ENCODE measurements at places on chromosomes 7 and 10.

DNA sequence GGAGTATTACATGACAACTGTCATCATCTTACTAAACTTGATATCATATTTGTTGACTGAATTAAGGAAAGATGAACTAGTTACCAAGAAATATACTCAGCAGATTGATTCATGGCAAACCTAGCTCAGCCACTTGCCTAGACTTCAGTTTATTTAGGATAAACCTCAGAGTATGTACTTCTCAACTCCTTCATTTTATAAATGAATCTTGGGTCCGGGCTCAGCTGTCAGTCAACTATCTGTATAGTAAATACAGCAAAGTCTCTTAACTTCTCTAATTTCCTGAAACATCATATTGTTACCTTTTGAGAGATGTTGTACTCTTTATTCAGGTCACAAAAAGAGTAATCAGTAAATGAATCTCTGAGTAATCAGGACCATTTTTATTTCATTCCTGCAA lies 211.0 kb upstream of the KLF14 start:
- DNase-seq, result no peak
- peaks cover 3% of the 10 kb centered on the region for H3K36me3 ChIP-seq
- H3K4me1 ChIP-seq, result peaks cover 20% of the 10 kb centered on the region
- H3K4me3 ChIP-seq, result no peak overlapping the region

GRCh38 chr7:105665684-105666083 lies 84.4 kb upstream of the EFCAB10 start:
- no peaks in the 10 kb centered on the region for H3K4me1 ChIP-seq
- H3K27ac ChIP-seq, result no peak overlapping the region
- H3K4me3 ChIP-seq, result no peak overlapping the region
- H3K36me3 ChIP-seq, result no peaks in the 10 kb centered on the region
- no peaks in the 10 kb centered on the region for H3K27me3 ChIP-seq

DNA sequence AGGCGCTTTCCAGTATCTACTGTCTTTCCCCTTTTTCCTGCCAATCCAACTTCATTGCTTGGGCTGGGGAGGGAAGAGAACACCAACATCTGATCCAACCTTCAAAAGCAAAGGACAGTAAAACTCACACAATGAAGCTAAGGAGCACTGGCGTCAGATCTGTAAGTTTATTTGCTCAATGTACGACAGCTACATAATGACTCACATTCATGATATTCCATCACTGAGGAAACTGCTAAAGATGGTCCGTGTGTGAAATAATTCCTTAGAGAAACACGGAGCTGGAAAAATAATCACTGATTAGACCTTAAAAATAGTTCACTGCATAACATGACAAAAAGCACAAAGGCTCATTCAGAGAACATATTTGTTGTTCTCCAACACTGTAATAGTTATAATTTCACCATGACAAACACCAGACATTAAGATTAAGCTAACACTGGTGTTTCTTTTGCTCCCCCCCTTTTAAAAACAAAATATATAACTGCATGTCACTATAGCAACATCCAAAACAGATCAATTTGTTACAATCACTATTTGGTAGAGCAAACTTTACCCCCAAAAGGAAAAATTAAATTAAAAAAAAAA lies 24.3 kb downstream of the HSPB1 start:
- H3K27me3 ChIP-seq, result no peaks in the 10 kb centered on the region
- no peak overlapping the region for H3K4me3 ChIP-seq
- peak; percentile 71 for DNase-seq
- peaks cover 7% of the 10 kb centered on the region for H3K4me1 ChIP-seq
- peaks cover 23% of the 10 kb centered on the region for H3K36me3 ChIP-seq

DNA sequence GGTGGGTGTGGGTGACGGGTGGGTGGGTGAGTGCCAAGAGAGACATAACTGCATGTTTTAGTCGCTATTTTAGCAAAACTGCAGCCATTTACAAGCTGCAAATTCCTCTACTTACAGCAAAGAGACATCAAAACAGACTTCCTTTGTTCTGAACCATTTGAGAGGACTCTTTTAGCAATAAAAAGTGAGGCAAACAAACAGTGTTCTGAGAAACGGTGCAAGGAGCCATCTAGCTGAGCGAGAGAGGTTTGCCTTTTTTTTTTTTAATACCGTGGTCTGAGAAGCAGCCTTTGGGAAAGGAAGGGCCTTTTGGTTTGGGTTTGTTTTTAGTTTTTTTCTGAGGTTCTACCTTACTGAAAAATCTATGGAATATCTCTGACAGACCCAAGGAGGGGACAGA lies 62.9 kb downstream of the SCRN1 start:
- no peaks in the 10 kb centered on the region for H3K4me1 ChIP-seq
- no peak overlapping the region for H3K27ac ChIP-seq
- DNase-seq, result no peak
- H3K27me3 ChIP-seq, result no peaks in the 10 kb centered on the region

DNA sequence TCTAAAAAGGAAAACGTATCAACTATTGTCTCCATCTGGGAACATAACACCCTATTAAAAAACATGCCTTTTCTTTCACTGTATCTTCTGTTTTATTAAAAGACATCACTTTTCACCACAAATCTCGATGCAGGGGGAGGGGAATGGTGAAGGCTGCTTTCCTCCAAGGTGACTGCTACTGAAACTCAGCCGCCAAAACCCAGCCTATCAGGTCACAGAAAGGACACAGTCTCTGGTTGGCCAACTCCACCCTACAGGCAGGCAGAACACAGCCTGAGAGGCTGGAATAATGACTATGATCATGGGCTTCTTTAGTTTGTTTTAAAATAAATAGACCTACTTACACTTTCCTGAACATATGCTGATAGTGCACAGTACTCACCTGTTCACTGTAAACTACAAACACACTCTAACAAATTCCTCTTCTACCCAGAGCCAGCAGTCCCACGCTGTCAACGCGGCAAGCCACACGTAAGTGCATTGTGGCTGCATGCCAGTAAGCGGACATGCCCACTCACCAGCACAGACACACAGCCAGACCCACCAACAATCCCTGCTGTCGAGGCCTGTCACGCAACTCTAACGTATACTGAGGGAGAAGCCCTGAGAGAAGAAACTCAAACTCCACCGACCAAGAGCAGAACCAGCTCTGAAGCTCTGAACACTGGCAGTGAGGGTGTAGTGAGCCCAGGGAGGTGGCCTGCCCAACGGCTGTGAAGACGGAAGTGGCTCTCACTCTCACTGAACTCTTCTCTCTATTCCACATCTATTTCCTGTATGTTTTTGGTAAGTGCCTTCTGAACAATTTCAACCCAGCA lies 41.8 kb downstream of the NCAPG2 start:
- H3K4me1 ChIP-seq, result no peaks in the 10 kb centered on the region
- H3K27ac ChIP-seq, result no peak overlapping the region
- peaks cover 5% of the 10 kb centered on the region for H3K36me3 ChIP-seq
- no peak overlapping the region for H3K4me3 ChIP-seq

DNA sequence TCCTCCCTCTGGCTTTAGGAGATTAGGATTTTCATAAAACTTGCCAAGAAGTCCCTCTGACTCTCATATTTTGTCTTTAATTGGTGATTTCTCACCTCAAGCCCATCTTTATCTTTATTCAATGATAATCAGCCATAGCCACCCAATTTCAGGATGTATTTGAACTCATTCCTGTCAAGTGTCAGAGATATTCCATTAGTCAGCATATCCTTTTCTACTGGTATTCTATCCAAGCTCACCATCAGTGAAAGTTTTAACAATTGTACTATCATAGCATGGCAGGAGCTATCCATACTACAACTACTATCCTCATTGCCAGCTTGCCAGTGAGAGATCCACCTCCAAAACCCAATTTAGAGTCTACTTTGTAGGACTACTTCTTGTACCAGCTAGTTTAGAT lies 114.6 kb downstream of the GNAI1 start:
- H3K4me3 ChIP-seq, result no peak overlapping the region
- no peak overlapping the region for H3K27ac ChIP-seq
- H3K27me3 ChIP-seq, result peaks cover 2% of the 10 kb centered on the region
- no peaks in the 10 kb centered on the region for H3K4me1 ChIP-seq
- DNase-seq, result no peak
- H3K36me3 ChIP-seq, result no peaks in the 10 kb centered on the region

DNA sequence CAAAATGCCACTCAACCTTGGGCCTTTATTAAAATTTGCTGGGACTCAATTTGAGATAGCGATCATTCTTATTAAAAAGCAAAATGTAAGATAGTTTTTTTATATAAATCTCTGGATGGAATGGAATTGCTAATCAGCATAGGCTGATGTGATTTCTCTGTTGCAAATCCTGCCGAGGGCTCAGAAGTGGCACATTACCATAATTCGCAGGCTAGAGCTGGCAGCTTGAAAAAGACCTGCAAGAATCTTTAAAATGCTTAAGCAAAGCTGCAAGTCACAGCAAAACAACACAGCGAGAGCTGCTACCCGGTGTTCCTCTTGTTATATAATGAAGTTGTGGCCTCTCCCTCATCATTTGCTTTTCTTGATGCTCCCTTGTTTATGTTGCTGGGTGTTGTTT lies 448.1 kb downstream of the GATA3 start:
- no peaks in the 10 kb centered on the region for H3K36me3 ChIP-seq
- no peaks in the 10 kb centered on the region for H3K4me1 ChIP-seq
- H3K27me3 ChIP-seq, result no peaks in the 10 kb centered on the region
- no peak overlapping the region for H3K4me3 ChIP-seq
- no peak overlapping the region for H3K27ac ChIP-seq

DNA sequence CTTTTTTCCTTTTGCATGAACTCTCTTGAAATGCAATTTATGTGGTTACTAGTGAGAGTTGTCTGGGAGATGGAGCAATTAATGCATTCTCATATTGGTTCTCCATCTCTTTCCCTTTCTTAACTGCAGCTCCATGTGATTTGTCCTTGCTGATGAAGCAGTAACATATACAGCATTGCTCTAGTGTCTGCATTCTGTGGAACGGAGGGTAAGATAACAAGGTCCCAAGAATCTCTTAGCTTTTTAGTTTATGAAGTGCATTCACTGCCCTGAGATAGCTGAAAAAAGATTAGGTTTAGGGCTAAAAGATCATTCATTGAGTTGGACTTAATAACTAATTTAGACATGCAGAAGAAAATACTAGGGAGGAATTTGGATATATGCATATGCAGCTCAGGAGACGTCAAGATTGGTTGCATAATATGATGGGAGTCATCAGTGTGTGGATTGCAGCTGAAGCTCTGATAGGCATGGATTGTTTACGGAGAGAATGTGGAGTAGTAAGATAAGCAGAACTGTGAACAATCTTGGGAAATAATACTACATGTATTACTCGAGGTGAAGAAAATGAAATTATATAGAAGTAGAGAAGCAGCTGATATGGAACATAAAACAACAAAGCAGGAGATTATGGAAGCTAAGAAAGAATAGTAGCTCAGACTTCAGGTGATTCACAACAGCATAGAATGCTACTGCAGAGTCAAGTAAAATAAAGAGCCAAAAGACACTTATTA lies 404.7 kb downstream of the ARL4A start:
- H3K36me3 ChIP-seq, result no peaks in the 10 kb centered on the region
- DNase-seq, result peak; percentile 74
- no peaks in the 10 kb centered on the region for H3K4me1 ChIP-seq
- no peaks in the 10 kb centered on the region for H3K27me3 ChIP-seq

DNA sequence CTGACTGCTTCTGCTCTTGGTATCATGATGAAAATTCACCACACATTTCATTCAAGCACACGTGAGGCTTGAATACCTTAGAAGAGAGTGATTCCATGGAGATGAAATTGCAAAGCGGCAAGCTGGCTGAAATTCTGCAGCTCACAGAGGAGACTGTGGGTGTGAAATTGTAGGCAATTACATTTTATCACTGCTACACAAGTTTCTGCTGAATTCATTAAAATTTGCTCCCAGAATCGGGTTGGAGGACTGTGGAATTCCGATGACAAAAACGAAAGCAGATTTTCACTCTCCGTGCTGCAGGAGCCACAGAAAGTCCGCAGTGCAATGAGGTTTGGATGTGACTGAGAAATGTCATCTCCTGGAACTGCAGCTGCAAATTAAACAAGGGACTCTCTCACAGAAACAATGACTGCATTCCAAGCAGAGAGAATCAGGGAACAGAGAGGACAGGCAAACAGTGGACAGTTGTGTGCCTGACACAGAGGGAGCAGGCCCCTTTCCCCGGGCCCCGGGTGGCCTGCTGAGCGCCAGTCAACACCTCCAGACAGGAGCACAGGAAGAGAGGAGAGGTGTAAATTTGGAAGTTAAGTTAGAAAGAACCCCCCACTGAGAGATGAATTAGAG lies 109.1 kb downstream of the C10orf90 start:
- DNase-seq, result no peak
- peaks cover 6% of the 10 kb centered on the region for H3K27me3 ChIP-seq
- no peaks in the 10 kb centered on the region for H3K36me3 ChIP-seq

DNA sequence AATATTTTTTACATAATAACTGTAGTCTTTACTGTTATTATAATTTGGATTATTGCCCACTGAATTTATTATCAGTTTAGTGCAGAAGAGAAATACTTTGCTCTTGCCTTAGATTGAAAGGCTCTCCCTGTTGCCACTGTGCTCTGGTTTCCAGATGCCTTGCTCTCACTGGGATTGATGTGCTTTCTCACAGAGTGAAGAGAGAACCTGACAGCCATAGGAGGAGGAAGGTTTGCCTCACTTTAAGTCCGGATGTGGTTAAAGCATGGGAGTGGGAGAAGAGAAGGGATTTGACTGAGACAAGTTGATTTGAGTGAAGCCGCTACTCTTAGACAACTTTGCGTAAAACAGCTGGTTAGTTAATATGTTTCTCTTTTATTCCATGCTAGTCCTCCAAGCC lies 68.2 kb upstream of the RPA3 start:
- H3K27me3 ChIP-seq, result no peaks in the 10 kb centered on the region
- no peak for DNase-seq
- no peak overlapping the region for H3K27ac ChIP-seq
- no peaks in the 10 kb centered on the region for H3K36me3 ChIP-seq

DNA sequence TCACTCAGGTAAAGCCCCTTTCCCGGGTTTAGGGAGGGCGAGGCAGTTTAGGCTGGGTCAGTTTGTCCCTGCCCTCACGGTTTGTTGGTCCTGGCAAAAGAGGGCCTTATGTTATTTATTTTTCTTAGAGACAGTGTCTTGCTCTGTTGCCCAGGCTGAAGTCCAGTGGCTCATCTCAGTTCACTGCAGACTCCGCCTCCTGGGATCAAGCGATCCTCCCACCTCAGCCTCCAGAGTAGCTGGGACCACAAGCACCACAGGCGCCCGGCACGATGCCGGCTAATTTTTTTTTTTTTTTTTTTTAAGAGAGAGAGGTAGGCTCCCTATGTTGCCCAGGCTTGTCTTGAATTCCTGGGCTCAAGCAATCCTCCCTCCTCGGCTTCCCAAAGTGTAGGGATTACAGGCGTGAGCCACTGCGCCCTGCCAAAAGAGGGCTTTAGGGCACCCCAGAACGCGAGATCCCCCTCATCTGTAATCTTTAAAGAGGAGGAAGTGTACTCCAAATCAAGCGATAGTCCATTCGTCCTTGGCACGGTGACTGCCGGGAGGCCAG lies 626 bp upstream of the BMS1 start:
- H3K27ac ChIP-seq, result peak overlapping the region; percentile 89
- peaks cover 5% of the 10 kb centered on the region for H3K36me3 ChIP-seq
- H3K4me1 ChIP-seq, result no peaks in the 10 kb centered on the region
- peak overlapping the region; percentile 85 for H3K4me3 ChIP-seq
- no peak for DNase-seq

All from fibroblast of lung (primary cell).